ENCODE measurements at places on chromosomes 12 and 14.

- DNase-seq: no peak
Observed at GRCh38 chr12:46900734-46901463, 75.1 kb upstream of the SLC38A4 start.

- no peak for DNase-seq
Observed at GRCh38 chr12:62653740-62654139, 187.1 kb downstream of the MON2 start.

DNA sequence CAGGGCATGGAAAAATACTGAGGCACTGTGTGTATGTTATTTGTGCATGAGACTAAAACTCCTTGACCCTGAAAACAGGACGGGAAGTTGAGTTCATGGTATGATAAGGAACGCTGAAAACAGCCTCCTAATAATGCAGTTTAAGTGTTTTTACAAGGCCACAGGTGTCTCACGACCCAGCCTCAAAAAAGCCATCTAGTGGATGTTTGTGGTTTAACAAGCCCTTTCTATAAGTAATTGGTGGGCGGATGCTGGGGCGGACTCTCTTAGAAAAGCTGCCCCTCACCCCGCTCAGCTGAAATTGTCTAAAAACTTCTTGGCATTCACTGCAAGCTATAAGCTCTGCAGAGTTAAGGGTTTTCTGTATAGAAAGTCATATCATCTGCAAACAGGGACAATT, 184.5 kb downstream of the NUBPL start:
- DNase-seq: no peak

- no peak for DNase-seq
Observed at GRCh38 chr12:76964784-76965571, 86.2 kb upstream of the CSRP2 start.

DNA sequence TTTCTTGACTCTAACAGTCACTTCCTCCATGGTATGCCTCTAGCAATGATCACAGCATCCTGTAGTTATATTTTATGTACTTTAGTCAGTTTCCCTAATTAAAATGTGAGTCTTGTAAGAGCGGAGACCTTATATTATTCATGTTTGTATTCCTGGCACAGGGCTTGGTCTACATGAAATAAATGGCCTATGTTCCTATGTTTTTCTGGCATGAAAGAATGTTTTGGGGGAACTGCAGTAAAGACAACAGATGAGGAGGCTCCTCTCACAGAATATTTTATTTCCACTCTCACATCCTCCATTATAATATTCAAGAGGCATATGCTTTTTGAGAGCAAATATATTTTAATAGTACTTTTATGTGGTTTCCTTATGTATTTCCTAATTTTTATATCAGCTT, 429.8 kb upstream of the PDE3A start:
- DNase-seq: no peak

GRCh38 chr14:101774006-101774795, 12.7 kb downstream of the PPP2R5C start:
- DNase-seq: peak; percentile 39

GRCh38 chr12:104648756-104649155, 192.0 kb downstream of the CHST11 start:
- DNase-seq: no peak

- no peak for DNase-seq
Observed at GRCh38 chr14:49939884-49940510, 47.1 kb downstream of the ARF6 start.

- DNase-seq: no peak
Observed at GRCh38 chr12:89497467-89497866, 27.1 kb downstream of the GALNT4 start.

DNA sequence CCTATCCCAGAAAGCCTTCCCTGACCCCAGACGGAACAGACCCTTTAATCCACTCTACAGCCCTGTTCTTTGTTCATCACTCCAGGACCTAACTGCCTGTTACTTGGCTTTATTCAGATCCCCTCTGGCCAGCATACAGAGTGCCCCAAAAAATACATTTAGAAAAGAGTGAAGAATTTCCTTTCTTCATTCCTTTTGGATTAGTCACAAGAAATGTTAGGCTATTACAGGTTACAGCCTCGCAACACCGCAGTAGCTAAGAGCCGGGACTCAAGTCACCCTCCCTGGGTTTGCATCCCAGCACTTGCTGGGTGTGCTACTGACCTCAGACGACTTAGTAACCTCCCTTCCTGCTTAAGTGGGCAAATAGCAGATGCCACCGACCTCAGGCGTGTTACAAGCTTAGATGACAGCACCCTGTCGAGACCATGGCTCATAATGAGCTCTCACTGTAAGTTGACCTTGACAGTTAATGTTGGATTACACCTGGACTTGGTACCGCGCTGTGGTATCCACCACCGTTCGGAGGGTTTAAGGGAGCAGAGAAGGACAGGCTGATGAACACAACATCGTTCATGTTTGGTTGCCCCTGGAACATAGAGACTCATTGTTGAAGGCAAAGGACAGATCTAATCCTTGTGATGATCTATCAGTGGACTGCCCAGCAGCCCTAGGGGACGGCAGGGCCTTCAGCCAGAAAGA, 12.9 kb downstream of the GLRX5 start:
- DNase-seq: no peak

DNA sequence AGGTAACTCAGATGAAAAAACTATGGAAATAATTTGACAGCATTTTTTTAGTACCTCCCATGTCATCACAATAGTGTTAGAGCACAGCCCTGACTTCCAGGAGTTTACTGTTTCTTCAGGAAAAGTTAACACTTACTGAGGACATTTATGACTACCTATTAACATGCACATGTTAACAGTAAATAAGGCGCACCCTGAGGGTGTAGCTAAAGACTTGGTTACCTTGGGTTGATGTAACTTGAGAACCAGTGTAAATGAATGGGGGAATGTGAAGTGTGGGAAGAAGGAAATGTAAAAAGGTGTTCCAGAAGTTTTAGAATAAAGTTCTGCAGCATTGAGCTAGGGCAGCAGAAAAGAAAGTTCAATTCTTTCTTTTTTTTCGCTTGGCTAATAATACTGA, 366.2 kb downstream of the EGLN3 start:
- no peak for DNase-seq

GRCh38 chr14:53526200-53526599, 373.1 kb upstream of the DDHD1 start:
- no peak for DNase-seq

- DNase-seq: no peak
Observed at GRCh38 chr14:38994731-38995130, 108.3 kb downstream of the SEC23A start.

GRCh38 chr14:43790681-43791080, 716.4 kb downstream of the FSCB start:
- no peak for DNase-seq

- peak; percentile 85 for DNase-seq
Observed at GRCh38 chr14:105474483-105475268, at the start of gene CRIP2. TSS of gene CRIP2 (plus strand) at chr14:105474821. CDS start at chr14:105474863, 42 bp downstream.

GRCh38 chr12:130049666-130050065, 112.6 kb upstream of the FZD10 start:
- no peak for DNase-seq

- no peak for DNase-seq
Observed at GRCh38 chr12:107200394-107200793, 107.0 kb upstream of the CRY1 start.

Data from activated effector memory CD4-positive, alpha-beta T cell treated with anti-CD3 and anti-CD28 coated beads, Interleukin-2, amount 50 U/mL, for 16 hours (primary cell).